ENCODE measurements at places on chromosomes 7 and 10. TPM values are rescaled to one million over a fixed set of nuclear protein-coding genes. Genes with fewer than 3 reads are reported as not detected.

DNA sequence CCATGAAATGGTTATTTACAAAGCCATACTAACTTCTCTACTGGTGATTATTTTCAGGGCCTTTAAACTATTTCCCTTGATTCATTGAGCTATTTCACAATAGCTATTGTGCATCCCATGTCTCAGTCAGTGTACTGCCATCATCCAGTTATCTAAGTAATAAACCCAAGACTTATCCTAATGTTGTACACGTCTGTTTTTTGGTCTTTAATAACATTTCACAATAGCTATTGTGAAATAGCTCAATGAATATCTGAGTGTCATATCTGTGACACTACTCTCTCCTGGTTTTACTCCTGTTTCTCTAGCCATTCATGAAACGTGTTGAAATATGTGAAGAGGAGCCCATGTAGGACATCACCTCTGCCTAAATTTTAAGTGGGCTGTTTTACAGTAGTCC, 36.5 kb upstream of the TMEM140 start:
- DNase-seq: no peak

GRCh38 chr10:19247843-19248242, 199.2 kb downstream of the MALRD1 start:
- no peak for DNase-seq

- DNase-seq: no peak
These were observed 433.9 kb upstream of the LRGUK start for GRCh38 chr7:133693281-133693680.

GRCh38 chr10:58385784-58386112, 538 bp downstream of the TFAM start:
- DNase-seq: peak; percentile 30

DNA sequence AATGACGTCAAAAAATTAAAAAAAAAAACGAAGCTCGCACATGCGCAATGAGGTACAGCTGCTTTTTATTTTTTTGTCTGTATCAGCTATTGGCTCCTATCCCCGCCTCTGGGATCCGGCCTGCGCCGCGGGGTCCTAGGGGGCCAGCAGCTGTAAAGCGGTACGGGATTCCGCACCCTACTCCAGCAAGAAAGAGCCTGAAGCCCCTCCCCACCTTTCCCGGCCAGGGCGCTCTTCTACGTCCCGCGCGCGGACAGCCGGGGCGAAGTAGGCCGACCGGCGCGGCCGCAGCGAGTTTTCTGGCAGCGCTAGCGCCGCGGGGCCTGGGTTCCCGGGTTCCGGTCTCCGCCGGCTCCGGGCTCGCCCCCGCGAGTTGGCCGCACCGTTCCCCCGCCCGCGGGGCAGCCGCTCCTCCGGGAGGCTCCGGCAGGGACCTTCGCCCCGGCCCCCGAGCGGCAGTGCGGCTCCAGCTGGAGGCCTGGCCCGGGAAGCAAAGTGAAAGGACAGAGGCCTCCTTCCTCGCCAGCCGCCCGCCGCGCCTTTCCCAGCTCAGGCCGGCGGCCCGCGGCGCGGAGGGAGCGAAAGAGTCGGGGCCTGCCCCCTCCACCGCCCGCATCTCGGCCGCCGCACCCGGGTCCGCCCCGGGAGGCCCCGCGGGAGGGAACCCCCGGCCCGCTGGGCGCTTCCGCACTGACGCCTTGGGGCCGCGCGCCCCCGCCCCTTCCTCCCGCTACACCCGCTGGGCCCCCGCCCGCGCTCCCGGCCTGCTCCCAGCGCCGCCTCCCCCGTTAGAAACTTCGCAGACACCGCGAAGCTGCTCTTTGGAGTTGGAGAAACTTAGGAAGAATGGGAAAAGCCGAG, 4.7 kb upstream of the SPAG6 start:
- DNase-seq: peak; percentile 72

DNA sequence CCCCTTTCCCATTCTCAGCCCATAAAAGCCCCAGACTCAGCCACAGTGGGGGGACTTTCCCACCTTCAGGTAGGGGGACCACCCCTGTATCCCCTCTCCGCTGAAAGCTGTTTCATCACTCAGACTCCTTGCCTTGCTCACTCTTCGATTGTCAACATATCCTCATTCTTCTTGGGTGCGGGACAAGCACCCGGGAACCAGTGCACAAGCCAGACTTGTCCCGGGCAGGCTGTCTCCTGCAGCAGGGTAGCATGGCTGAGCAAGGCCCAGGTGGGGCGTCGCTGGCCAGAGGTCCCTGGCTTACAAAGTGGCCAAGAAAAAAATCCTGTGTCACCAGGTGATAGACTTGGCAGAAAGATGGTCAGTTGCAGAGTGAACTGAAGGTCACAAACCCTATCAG, 64.7 kb downstream of the NOD1 start:
- DNase-seq: no peak

DNA sequence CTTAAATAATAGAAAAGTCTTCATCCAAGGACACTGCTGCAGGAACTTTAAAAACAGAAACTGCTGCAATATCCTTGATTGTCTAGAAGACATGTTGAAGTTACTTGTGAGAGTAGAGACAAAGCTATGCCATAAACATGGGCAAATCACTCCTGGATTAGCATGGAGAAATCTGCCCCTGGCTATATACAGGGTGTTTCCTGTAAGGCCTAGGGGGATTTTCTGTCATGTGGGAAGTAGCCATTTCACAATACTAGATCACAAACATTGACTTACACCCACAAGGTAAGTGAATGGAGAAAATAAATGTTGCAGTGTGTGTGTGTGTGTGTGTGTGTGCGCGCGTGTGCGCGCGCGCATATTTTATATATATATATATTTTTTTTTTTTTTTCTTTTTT, 35.2 kb upstream of the PDK4 start:
- DNase-seq: no peak

GRCh38 chr10:17643755-17644484, at the start of gene STAM:
TSS of gene STAM (plus strand) at chr10:17644151. CDS start at chr10:17644340, 189 bp downstream.
- peak; percentile 95 for DNase-seq

- no peak for DNase-seq
These were observed 475.1 kb downstream of the PARD3 start for GRCh38 chr10:34339816-34340553.

DNA sequence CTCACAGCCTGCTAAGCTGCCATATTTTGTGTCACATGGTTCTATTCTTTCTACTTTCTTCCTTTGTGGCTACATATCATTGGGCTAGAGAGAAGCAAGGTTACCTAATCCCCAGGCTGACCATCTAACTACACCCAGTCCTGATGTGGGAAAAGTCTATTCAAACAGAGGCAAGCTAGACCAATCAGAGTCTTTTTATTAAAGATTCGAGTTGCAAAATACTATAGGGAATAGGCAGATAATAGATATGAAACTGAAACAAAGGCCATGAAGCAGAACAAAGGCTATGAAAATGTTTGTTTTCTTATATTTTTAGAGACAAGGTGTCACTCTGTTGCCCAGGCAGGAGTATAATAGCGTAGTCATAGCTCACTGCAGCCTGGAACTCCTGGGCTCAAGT, 36.7 kb downstream of the MTERF1 start:
- no peak for DNase-seq

DNA sequence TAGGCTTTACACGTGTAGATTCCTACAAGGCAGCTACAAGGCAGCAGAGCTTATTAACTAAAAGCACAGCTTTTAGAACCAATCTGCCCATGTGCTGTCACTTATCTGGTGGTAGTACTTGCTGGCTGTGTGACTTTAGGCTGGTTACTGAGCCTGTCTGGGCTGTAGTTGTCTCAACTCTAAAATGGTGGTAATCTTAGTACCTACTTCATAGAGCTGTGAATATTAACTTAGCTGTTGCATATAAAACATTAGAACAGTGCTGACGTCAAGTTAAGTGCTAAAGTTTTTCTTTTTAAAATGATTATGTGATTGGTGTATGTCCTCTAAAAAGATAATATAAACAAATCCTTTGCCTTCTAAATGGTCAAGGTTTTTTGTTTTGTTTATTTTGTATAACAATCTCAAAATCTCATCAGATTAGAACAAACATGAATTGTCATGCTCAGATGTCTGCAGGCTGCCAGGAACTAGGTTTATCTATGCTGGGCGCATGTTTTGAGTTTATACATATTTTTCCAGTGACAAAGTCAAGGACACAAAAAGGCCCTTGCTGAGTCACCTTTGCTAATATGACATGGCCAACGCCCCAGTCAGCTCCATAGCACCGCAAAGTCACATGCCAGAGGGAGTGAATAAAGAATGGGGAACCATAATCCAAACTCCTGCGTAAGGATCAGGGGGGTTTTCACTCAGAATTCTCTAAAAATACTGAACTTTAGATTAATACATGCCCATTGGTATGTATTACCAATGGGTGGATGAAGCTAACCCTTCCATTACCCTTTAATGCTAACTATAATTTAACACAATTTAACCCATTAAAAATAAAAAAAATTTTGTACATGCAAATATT, 39.8 kb upstream of the ARL4A start:
- no peak for DNase-seq

DNA sequence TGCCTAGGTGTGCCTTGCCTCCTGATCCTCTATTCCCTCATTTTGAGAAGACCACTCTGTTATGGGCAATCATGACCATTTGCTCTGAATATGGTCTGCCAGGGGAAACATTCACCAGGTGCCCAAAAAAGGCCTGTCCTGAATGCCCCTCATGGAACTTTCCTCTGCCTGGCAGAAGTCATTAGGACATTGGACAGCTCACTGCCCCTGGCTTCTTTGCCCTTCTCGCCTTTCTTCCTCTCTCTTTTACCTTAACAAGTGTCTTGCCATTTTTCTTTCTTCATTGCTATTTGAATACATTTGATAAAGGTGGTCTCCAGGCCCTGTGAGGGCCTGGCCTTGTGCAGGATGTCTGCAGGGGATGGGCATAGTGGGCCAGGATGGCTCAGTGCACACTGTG, 20.3 kb downstream of the MBL2 start:
- no peak for DNase-seq

- DNase-seq: peak; percentile 62
These were observed 510 bp downstream of the ZSWIM8 start for GRCh38 chr10:73785721-73786511.

GRCh38 chr10:11110539-11110938, 92.9 kb downstream of the CELF2 start:
- no peak for DNase-seq

GRCh38 chr10:9910446-9910845, 1107.2 kb upstream of the CELF2 start:
- no peak for DNase-seq

- no peak for DNase-seq
These were observed 191.8 kb downstream of the ZMYND11 start for GRCh38 chr10:326894-327635.

DNA sequence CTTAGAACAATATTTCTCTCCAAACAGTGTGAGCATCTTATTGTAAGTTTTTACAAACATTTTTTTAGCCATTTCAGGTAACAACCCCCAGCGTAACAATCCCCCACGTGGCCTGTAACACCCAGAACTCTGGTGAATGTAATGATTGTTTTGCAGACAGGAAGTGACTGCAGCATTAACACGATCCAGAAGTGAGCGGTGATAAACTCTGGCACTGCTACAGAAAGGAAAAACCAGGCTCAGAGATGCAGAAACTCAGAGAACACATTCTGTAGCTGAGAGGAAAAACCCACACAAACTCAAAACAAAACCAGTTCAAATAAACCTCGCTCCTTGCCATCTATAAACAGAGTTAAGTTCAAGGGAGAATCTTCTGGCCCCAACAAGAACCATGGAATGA, 285.7 kb downstream of the FGFR2 start:
- DNase-seq: no peak

- DNase-seq: no peak
These were observed 54.2 kb downstream of the TACR2 start for GRCh38 chr10:69362471-69362954.

GRCh38 chr7:151590071-151590849, 70.6 kb upstream of the RHEB start:
- DNase-seq: no peak

DNA sequence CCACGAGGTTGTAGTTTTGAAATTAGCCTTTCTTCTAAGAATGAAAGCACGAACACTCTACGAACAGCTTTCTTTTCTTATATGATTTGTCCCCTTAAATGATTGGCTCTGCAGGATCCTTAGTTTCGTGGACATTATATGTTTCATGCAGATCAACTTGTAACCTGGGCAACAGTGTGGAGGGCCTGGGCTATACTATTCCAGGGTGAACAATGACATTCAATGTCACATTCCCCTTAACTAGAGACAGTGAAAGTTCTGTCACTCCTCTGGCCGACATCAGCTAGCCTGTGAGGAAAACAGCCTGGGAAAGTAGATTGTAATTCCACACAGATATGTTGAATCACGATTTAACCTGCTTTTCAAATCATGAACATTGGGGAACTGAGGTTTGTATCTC, 23.4 kb downstream of the TAS2R16 start:
- DNase-seq: no peak

DNA sequence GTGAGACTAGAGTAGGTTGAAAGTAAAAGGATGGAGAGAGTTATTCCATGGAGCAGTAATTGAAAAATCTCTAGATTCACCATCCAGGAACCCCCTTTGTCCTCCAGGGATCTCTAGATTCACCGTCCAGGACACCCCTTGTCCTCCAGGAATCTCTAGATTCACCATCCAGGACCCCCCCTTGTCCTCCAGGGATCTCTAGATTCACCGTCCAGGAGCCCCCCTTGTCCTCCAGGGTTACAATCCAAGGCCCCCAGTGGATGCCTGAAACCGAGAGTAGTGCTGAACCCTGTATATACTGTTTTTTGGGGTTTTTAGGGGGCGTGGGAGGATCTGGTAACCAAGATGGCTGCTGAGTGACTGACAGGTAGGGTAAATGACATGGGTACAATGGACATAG, 38.3 kb upstream of the PPP2R2D start:
- DNase-seq: no peak

DNA sequence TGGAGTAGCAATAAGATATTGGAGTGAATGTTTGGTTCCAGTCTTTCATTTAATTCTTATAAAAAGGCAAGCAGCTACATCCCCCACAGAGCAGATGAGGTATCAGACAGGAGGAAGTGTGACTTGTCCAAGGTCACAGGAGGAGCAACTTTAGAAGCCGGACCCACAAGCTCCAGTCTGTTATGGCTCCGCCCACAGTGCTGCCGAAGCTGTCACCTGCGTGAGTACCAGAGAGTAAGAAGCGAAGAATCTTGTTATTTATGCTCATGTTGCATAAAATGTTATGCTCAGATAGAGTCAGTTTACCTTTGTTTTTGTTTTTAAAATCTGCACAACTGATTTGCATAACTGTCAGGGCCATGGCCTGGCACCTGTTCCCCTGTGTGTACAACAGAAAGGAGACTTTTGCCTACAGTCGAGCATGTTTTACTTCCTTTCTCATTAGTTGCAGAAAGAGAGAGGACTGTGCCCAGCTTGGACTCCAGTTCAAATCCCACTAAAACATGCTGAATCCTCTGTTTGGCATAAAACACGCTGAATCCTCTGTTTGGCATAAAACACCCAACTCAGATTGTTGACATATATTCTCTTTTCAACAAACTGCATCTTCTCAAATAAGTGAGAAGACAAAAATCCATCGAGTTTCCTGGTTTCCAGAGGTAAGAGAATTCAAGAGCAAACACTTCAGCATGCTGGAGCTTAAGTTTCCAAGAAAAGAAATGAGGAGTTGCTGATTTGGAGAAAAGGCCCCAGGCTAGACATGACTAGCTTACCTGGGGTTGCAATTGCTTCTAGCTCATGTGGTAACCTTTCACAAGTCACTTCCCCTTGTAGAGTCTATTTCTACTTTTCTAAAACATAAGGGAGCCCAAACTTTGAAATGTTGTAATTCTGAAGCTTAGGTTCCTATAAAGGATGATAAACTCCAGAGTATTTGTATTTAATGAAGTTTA, 409.8 kb upstream of the ZMIZ1 start:
- no peak for DNase-seq

The TRA2A gene
- total RNA-seq: 108 TPM

The NIPSNAP2 gene
- 37.2 TPM for total RNA-seq

The SPDYE1 gene
- total RNA-seq: not detected

The PRKG1 gene
- total RNA-seq: not detected

The GFRA1 gene
- total RNA-seq: not detected

The GARIN1A gene
- 0.26 TPM for total RNA-seq

The PRDX3 gene
- total RNA-seq: 135 TPM

The OR13A1 gene
- not detected for total RNA-seq

The GPC2 gene
- 8.2 TPM for total RNA-seq

The RNF32 gene
- total RNA-seq: 1.4 TPM

All from activated CD8-positive, alpha-beta T cell treated with anti-CD3 and anti-CD28 coated beads, Interleukin-2, amount 10 ng/mL, durations not matched to agents 7 days and 5 days (primary cell).